HS-5 (cell line): ENCODE measurements at places on chromosomes 5 and 9.

DNA sequence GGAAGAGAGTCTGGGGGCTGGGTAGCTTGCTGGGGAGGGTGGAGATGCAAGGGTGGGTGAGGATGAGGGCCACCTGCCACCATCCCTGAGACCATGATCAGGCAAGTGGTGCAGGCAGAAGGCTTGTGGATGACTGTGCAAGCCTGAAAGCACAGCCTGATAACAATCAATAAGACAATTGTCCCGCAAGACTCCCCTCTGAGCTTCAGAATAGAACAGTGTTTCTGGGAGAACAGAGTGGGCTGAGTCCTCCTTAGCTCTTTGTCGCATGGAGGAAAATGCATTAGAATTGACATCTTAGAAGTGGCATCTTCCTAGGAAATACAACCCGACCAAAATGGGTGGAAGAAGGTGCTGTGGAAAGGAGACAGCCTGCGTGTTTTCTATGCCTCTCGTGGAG lies 6.6 kb downstream of the GADD45G start:
- DNase-seq: no peak

GRCh38 chr5:149824120-149824519 lies 94.0 kb downstream of the PPARGC1B start:
- no peak for DNase-seq

DNA sequence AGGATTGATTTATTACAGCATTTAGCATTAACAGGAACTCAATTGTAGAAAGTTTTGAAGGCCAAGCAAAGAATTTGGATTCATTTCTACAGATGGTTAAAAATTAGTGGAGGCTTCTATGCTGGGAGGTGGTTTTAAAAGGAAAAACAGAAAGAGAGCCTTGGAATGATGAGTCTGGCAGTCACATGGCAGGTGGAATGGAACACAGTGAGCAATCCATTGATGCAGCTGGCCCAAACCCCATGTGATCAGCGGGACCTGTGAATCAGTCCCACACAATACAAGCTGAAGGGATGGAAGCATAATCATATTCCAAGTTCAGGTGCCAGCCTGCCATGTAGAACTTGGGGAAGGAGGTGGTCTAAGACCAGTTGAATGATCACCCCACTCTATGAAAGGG lies 147.9 kb downstream of the PIP5K1B start:
- DNase-seq: no peak

- no peak for DNase-seq
Observed at GRCh38 chr9:87527211-87527916, 29.7 kb downstream of the DAPK1 start.

DNA sequence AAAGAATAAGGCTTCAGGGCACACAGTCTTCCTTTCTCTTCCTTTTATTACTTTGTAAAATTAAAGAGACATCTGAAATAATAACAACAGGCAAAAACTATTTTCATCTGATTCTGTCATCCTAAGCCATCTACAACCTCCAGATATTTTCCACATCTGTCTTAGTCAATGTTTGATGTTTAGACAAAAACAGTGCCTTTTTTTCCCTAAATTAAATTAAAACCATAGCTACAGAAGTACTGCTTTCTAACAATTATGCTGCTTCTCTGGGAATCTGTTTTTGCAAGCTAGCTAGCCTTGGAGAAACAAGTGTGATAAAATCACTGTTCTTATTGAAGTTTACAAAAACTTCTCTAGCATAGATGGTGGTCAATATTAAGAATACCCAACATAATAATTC lies 95.4 kb downstream of the KIAA0825 start:
- no peak for DNase-seq

DNA sequence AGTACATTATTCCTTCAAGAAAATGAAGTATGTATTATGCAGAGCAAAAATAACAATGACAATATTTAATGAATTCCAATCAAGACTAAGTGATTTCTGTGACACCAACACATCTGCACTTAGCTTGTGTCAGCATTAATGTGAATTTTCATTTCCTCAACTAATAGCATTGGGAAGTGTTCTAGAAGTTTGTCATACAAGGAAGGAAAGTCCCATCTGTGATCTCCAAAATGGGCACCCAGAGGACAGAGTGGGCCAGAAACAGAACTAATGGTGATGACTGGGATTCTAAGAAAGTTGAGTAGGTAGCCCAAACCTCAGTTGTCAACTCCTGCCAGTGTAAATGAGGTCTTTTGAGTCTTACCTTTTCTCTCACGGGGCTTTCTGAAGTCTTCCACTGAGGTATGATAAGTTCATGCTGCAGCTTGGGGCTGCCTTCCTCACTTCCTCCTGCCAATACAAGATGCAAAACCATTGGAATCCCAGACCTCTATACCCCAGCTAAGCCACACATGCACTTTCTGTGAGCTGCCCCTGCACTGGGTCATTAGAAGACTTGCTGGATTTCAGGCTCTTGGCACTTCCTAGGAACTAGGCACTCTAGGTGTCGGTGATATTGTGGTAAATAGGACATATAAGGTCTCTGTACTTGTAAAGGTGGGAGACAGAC lies 4.9 kb downstream of the ADAM19 start:
- no peak for DNase-seq

DNA sequence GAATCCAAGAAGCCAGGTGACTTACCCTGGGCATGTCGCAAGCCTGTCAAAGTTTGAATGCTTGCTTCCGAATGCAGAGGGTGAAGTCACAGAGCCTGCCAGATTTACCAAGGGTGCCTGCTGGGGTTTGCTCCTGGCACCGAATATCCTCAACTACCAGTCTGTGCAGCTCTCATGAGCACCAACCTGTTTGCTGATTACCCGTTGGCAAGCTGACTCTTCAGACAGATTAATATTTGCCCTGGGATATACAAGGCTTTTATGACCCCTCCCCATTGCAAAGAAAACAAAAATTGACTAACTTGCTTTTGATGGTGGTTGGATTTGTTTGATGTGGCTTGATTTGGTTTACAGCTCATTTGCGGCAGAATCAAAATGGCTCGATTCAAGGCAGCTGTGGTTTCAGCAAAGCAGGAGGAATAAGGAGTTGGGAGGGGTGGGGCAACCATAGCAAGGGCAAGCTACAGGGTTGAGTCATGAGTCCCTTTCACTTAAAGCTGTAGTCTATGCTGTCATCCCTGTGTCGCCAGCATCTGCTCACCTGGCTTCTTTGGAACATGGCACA lies 82.3 kb upstream of the AGXT2 start:
- DNase-seq: peak; percentile 39

DNA sequence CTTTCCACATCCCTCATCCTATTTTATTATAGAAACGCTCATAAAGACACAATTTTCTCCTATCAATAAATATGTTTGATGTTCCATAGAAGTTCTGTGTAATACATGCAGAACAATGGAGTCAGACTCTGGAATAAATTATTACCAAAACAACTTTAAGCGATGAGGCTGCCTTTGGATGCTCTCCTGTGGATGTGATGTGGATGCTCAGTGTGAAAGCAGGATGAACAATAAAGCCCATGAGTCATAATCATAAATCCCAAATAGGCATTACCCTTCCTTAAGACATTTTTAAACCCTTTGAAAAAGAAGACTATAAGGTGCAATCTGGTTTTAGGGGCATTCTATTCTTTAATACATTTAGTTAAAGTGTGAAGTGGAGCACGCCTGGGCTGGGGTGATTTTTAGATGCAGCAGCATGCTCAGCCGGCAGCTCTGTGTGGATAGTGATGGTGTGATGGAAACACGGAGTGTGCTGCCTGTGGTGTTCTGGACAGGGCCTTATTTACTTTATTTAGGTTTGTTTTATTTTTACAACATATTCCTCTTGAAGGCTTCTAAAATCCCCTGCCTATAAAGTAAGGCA lies 991.4 kb downstream of the PTPRD start:
- no peak for DNase-seq

DNA sequence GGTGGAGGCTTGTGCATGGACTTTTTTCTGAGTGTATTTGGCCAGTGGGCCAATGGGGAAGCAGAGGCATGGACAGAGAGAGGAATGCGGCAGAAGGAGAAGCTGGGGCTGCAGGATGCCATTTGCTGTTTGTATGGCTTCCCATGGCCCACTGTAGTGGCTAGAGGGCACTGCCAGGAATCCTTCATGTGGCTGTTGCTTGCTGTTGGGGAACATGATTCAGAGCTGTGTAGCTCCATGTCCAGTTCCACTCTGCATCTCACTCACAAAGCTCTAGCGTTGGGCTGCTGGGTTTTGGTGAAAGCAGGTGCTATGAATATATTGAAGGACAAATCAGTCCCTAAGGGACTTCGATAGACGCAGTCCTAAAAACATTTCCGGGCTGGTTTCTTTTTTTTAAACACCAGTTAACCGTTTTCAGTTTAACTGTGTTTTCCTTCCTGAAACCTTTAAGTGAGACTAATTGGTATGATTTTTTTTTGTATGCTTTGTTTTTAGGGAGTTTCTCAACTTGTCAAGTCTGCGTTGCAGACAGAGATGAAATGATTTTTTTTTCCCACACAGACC lies 51.3 kb downstream of the SLC22A5 start:
- DNase-seq: no peak
